ENCODE measurements at places on chromosomes 6 and 20.

- DNase-seq, result no peak
Measured at GRCh38 chr20:1524004-1524403, 32.8 kb upstream of the SIRPB2 start.

- DNase-seq, result no peak
Measured at GRCh38 chr20:33465481-33466302, 22.1 kb upstream of the SNTA1 start.

GRCh38 chr6:77292564-77293546, 170.4 kb downstream of the HTR1B start:
- peak; percentile 68 for DNase-seq

GRCh38 chr6:1381481-1382330, 7.7 kb upstream of the FOXF2 start:
- no peak for DNase-seq

- DNase-seq, result no peak
Measured at GRCh38 chr6:15461127-15461944, 201.5 kb downstream of the DTNBP1 start.

GRCh38 chr6:94636780-94637385, 940.5 kb upstream of the MANEA start:
- DNase-seq, result no peak

DNA sequence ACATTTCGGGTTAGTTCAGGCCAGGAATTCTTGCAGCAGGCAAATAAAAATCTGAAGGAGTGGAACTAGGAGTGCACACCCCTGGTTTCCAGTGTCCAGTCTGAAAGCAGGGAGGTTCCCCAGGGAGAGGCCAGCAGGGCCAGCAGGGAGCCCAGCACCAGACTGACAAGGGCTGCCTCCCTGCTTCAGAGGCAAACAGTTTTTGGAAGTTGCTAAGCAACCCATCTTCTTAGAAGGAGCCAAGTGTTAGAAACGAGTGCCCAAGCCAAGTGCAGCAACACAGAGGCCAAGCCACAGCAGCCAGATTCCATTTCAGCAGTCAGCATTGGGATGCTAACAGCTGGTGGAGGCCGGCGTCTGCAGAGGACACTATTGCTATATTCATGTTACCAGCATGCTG, 179.1 kb downstream of the SYNDIG1 start:
- no peak for DNase-seq

DNA sequence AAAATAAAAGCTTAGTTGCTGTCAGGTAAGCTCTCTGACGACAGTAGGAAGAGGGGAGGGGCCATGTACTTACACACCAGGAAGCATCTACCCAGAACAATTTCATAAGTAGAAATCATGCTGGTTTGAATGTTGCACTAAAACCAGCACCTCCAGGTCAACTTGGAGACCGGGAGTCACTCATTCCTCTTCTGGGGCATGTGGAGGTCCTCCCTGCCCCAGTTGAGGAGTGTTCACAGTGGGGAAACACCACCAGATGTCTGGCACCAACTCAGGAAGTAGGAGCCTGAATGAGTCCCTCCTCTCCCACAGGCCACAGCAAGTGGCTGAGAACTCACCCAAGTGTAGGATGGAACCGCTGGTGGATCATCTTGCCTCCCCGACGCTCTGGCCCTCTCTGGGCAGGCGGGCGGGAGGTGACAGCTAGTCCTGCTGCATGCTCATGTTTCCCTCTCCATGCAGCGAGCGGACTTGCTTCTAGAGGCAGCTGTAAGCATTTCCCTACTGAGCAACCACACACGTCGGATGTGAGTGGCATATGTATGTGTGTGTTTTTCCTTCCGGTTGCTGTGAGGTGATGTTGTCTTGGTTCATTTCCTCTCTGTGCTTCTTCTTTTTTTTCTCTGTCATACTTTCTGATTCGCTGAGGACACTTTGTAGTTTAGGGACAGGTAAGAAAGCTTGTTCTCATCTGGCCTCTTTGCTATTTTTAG, 149.5 kb upstream of the NEDD9 start:
- DNase-seq, result no peak

- peak; percentile 75 for DNase-seq
Measured at GRCh38 chr20:51446656-51447055, 95.9 kb downstream of the NFATC2 start.

- no peak for DNase-seq
Measured at GRCh38 chr20:32052090-32052777, at the start of gene HCK. Gene HCK (plus strand): TSS chr20:32052242.

GRCh38 chr6:90374201-90374600, 77.6 kb upstream of the BACH2 start:
- no peak for DNase-seq

DNA sequence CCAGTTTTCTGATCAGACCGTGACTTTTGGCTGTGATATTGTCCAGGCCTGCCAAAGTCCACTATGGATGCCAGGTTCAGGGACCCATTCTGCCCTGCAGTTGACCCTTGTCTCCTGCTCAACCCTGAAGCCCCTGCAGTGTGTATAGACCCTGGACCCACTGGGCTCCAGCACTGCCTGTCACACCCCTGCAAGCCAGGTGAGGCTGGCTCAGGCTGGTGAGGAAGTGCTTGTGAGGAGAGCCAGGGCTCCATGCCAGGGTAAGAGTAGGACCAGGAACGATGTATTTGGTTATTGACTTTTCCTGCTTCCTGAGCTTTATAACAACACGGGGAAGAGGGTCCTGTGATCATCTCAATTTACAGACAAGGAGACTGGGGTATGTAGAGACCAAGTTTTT, 19.1 kb upstream of the CD93 start:
- DNase-seq, result no peak

- DNase-seq, result no peak
Measured at GRCh38 chr6:130394246-130394645, 28.4 kb downstream of the TMEM200A start.

- DNase-seq, result no peak
Measured at GRCh38 chr6:25287941-25288340, 8.8 kb downstream of the CARMIL1 start.

DNA sequence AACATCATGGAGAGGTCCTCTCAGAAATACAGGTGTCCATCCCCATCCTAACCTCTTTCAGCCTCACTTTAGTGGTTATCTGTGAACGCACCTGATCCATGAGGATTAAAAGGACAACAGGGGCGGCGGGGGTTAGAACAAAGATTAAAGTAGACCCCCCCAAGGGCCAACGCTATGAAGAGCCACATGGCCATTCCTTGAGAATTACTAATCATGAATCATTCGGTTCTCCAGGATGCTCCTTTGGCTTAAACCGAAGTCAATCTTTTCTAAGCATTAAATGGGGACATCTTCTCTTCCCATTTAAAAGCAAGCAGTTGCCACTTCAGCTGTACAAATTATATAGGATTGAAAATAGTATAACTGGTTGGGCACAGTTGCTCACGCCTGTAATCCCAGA, 212.4 kb downstream of the GMPR start:
- peak; percentile 64 for DNase-seq

- DNase-seq, result no peak
Measured at GRCh38 chr20:819680-820322, 13.7 kb upstream of the FAM110A start.

GRCh38 chr20:47585087-47585747, 83.5 kb downstream of the NCOA3 start:
- DNase-seq, result no peak

- DNase-seq, result no peak
Measured at GRCh38 chr20:4187147-4187546, 171.8 kb upstream of the RNF24 start.

- peak; percentile 54 for DNase-seq
Measured at GRCh38 chr6:157667211-157668008, 155.6 kb upstream of the SNX9 start.

DNA sequence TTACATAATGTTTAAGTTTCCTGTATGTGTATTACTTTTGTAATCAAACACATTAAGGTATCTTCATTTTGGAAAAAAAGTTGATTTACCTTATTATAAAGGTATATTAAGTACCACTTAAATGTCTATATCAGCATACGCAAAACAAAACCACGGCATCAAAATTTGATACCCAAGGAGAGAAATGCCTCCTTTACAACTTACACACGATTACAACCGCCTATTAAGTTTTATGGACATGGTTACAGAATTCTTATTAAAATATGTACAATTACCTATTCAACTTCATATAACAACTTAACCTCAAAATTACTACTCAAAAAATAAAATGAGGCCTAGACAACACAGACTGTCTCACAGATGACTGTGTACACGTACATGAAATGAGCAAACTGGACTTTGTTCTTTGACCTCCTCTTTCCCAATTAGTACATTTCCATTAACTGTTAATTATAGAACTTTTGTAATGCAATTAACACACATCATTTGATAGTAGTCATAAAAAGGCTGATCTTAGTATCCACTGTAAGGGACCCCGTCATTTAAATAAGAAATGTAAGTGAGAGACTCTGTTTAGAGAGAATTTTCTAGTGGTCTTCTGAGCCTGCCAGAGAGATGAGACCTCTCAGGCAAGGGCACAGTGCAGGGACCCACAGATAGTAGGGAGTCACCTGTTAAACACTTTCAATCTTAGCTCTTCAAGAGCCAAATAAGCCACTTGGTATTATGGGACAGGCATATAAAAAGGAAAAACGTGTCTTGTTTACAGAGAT, 2.5 kb downstream of the DIDO1 start:
- DNase-seq, result no peak

- DNase-seq, result no peak
Measured at GRCh38 chr20:51489611-51490010, 52.9 kb downstream of the NFATC2 start.

DNA sequence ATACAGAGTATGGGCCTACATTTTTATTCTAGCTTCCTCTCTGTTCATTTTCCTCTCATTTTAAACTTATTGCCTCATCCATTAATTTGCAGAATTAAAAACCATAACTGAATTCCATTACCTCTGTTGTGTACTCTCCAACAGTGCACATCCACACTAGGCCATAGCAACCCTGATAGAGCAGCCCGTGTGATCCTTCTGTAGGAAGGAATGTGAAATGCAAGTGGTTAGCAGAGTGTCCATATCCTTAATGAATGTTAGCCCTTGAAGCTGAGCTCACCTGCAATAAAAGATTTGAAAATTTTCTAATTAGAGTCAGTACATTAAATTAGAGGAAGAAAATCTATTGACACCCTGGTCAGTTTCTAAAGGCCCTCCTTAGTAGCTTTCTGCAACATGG, 6.5 kb upstream of the GRIK2 start:
- DNase-seq, result no peak

GRCh38 chr20:16475225-16475624, 98.0 kb downstream of the KIF16B start:
- no peak for DNase-seq

DNA sequence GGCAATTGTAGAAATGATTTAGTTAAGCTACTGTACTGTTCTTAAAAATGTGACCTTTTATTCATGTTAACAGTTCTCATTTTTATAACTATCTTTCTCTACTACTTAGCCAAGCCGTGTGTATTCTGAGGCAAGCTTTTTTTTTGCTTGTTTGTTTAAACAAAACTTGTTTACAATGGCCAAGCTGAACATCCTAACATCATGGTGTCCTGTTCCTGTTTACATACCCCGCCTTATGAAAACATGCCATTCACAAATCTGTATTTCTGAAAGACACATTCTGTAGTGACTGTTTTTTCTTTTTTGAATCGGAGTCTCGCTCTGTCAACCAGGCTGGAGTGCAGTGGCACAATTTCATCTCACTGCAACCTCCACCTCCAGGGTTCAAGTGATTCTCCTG, 140.9 kb downstream of the NCOA3 start:
- DNase-seq, result no peak

- no peak for DNase-seq
Measured at GRCh38 chr6:34663831-34664255, 32.7 kb downstream of the ILRUN start.

GRCh38 chr20:62666736-62667529, 24.6 kb downstream of the SLCO4A1 start:
- no peak for DNase-seq

- DNase-seq, result peak; percentile 99
Measured at GRCh38 chr20:25136643-25137559, 55.0 kb upstream of the VSX1 start.

DNA sequence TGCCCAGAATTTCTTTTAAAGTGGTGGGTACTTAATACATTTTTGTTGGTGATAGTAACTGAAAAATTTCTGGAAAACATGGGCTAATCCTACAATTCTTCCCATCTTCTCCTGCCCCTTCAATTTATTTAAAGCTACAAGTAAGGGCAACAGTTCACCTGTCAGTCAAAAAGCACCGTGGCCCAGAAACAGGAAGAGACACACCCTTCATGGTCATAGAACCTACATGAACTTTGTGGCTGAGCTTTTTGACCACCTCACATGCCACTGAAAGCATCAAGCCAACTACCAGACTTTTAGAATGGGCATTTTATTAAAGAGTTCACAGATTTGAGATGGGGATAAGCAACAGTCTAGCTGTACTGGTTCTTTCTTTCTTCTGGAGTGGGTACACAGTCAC, 201.1 kb upstream of the CNR1 start:
- no peak for DNase-seq

GRCh38 chr20:8515810-8516435, 383.9 kb downstream of the PLCB1 start:
- DNase-seq, result no peak

DNA sequence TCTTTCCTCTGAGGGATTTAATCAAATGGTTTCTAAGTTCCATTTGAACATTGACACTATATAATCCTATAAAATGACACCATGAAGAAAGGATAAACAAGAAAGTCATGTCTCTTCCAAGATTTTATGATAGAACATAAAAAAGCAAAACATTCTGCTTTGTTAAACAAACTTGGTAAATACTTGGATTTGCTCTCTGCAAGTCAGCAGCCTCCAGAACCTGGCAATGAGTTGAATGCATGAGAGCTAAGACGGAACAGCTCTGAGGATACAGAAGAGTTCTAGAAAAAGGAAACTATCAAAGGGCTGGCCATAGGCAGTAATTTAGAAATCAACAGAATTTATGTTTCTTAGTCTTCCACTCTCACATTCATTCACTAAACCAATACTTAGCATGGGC, 656.0 kb upstream of the ID4 start:
- DNase-seq, result no peak

- no peak for DNase-seq
Measured at GRCh38 chr6:43159599-43159998, 11.5 kb upstream of the SRF start.
